ENCODE measurements at places on chromosomes 2 and 18. TPM values are rescaled to one million over a fixed set of nuclear protein-coding genes. Genes with fewer than 3 reads are reported as not detected.

DNA sequence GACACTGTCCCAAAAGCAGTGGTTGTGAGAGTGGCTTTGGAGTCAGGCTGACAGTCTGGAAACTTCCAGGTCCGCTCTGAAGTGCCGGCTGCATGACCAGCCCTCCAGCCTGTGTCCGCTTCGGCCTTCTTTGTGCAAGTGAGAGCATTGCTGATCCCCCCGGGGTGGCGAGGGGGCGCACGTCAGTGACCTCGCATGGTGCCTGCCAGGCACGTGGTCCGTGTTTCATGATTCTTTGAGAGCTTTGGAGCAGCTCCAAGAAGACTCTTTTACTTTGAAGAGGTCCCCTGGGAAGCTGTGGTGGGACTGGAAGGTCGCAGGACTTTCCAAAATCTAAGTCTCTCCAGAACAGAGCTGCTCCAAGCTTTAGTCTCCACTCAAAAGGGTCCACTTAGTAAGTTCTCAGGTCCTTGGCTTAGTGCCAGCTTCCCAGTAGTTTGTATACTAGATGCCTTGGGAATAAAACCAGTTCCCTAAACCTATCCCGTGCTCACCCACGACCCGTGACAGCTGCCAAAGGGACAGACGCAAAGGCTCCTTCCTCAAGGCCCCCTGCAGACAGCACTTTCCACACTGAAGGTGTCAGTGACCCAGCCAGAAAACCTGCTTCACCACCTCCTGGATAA, 68.8 kb downstream of the ADI1 start:
- no peak for DNase-seq

DNA sequence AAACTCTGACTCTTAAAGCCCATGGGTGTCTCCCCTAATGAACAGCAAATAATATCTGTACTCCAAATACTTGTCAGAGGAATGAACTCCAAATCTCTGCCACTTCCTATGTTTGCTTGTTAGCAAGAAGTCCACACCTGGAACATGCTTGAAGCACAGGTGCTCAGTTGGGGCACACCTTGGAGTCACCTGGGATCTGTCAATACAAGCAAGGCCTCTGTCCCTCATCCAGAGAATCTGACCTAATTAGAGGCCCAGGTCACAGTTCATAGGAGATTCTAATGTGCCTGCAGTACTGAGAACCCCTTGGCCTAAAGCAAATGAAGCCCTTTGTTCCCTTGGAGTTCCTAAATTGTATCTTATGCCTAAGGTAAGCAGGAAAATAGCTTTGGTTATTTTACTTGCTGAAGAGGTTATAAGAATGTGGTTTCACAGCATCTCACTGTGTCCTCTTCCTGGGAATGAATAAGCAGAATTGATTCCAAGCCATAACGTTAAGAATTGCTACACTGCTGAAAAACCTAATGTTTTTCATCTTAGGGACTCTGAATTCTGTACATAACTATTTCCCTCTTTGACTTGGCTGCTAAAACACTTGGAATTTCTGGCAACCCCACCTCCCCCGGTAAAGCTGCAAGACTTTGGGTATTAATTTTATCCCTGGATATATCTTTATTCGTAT, 113.4 kb downstream of the PIEZO2 start:
- no peak for DNase-seq

DNA sequence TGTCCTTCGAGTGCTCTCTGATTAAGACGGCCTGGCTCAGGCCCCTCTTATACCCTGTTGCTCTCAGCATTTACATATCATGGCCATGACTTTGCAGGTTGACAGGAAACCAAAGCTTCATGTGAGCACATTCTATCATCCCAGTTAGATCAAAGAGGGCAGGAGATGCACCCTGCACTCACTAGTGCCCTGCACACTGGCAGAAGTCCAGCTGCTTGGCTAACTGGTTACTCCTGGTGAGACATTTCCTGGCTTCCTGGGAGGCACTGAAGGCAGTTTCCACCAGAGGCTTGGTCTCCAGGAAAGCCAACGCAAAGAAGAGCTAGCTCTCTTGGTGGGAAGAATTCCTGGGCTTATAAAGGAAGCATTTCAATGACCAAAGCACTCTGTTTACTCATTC, 66.3 kb downstream of the LIPG start:
- DNase-seq, result no peak

- DNase-seq, result no peak
These were observed 85.6 kb downstream of the IKZF2 start for GRCh38 chr2:213065583-213066442.

GRCh38 chr2:3435445-3435844, 56.0 kb downstream of the TRAPPC12 start:
- peak; percentile 6 for DNase-seq

The CPLX4 gene
- total RNA-seq, result not detected

- DNase-seq, result no peak
These were observed 52.1 kb upstream of the ITGA6 start for GRCh38 chr2:172375251-172375650.

Data from vagina (tissue), 2 donors.